Dermis blood vessel endothelial cell (primary cell): ENCODE measurements at places on chromosomes 5 and 9. TPM values are rescaled to one million over a fixed set of nuclear protein-coding genes. Genes with fewer than 3 reads are reported as not detected.

GRCh38 chr5:124859556-124860290 is 113.3 kb upstream of the ZNF608 start:
- DNase-seq = no peak

GRCh38 chr9:128081056-128081455 is 13.0 kb downstream of the SLC25A25 start:
- peak; percentile 40 for DNase-seq

DNA sequence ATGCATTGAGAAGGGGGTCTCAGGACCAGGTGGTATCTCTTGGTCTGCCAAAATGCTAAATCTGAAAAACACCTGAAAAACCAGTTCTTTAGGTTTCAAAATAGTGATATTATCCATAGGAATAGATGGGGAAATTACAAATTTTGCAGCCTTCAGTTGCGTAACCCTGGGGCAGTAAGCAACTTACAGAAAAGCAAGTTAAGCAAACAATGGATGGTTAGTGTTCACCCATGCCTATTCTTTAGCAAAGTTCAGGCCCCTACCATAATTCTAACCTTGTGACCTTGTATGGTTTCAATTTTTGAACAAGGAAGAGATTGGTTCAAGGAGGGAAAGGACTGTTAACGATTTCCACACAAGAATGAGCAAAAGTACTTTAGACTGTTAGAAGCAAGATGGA is 24.5 kb downstream of the GLRX start:
- no peak for DNase-seq

DNA sequence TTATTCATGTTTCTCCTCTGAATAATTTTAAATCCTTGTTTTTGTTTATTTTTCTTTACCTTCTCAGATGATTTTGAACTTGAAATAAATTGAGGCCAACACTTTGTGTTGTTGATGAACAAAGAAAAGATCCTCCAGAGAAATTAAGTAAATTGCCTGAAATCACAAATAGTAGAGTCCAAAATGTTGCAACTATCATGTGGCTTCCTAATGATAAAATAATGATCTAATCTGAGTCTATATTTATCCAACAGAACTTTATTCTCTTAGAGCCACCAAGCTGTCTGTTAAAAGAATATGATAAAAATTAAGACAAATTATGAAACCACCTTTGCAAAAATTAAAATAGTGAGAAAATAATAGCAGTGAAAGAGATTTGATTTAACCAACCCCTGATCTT is 132.2 kb upstream of the SPEF2 start:
- no peak for DNase-seq

GRCh38 chr5:28164568-28164967 is 1126.2 kb upstream of the CDH9 start:
- DNase-seq = no peak

- DNase-seq = no peak
These were observed 36.6 kb upstream of the ANKH start for GRCh38 chr5:14908172-14908571.

GRCh38 chr9:3828495-3828894 is 302.7 kb upstream of the RFX3 start:
- no peak for DNase-seq

- no peak for DNase-seq
These were observed 28.6 kb upstream of the CPEB4 start for GRCh38 chr5:173859408-173860159.

GRCh38 chr5:15516486-15516885 is 16.5 kb downstream of the FBXL7 start:
- DNase-seq = no peak

DNA sequence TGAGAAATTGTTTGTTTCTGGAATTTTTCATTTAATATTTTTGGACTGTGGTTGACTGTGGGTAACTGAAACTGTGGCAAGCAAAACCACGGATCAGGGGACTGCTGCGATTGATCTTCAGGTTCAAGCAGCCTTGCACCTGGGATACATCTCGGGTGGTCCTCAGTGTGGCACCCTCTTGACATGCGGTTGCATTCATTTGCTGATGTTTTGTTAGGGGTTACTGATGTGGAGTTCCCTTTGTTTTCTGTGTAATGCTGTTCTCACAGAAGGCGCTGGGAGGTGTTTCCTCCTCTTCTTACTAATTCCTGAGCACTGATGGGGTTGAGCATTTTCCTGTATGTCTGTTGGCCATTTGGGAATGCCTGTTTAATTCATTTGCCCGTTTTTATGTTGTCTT is 60.4 kb downstream of the EHMT1 start:
- DNase-seq = peak; percentile 66

- no peak for DNase-seq
These were observed 1084.2 kb upstream of the COX7C start for GRCh38 chr5:85533341-85534047.

The HK3 gene
- not detected in 2 replicates for total RNA-seq

The CXCL14 gene
- total RNA-seq = 0.09 and 0.34 TPM in 2 replicates

The NUTM2G gene
- total RNA-seq = not detected in 2 replicates

The CTNND2 gene
- total RNA-seq = not detected in 2 replicates

The MELK gene
- total RNA-seq = 12.9 and 42.2 TPM in 2 replicates

The RNF183 gene
- total RNA-seq = not detected in 2 replicates

The IQGAP2 gene
- total RNA-seq = 2.4 and 2.7 TPM in 2 replicates

The CER1 gene
- not detected in 2 replicates for total RNA-seq
